Central memory CD4-positive, alpha-beta T cell (primary cell): ENCODE measurements at places on chromosomes 6 and 20.

- no peak for DNase-seq
Measured at GRCh38 chr20:18001131-18001921, 32.5 kb downstream of the MGME1 start.

DNA sequence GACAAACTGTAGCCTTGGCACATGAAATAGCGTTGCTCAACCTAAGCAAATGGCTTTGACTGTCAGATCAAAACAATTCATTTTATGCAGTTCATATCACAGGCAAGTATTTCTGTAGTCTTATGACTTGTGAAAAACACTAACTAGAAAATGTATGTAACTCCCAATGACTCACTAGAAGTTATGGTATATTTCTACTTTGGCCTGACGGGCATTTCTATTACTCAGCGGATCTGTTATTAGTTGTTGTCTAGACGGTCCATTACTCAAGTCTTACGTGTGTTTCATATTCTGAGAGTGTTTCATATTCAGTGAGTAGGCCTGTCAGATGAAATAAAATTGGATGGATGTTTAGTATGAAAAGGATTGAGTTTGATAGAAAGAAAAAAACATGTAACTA, 880.9 kb downstream of the PRIM2 start:
- DNase-seq: no peak

DNA sequence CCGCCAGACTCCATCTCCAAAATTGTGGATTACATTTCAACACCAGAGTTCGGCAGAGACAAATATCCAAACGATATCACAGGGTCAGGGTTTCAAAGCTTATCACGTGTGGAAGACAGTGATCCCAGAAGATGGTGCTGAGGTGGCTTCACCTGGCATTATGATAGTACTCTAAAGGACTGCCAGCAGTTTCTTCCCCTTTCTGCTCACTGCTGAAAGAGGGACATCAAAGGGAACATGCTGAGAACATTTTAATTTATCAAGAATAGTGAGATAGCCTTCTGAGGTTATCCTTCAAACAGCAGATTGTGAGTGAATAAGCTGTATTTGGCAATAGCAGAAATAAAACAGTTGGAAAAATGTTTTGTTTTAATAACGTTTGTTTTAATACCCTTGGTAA, 79.7 kb downstream of the FIG4 start:
- DNase-seq: no peak

DNA sequence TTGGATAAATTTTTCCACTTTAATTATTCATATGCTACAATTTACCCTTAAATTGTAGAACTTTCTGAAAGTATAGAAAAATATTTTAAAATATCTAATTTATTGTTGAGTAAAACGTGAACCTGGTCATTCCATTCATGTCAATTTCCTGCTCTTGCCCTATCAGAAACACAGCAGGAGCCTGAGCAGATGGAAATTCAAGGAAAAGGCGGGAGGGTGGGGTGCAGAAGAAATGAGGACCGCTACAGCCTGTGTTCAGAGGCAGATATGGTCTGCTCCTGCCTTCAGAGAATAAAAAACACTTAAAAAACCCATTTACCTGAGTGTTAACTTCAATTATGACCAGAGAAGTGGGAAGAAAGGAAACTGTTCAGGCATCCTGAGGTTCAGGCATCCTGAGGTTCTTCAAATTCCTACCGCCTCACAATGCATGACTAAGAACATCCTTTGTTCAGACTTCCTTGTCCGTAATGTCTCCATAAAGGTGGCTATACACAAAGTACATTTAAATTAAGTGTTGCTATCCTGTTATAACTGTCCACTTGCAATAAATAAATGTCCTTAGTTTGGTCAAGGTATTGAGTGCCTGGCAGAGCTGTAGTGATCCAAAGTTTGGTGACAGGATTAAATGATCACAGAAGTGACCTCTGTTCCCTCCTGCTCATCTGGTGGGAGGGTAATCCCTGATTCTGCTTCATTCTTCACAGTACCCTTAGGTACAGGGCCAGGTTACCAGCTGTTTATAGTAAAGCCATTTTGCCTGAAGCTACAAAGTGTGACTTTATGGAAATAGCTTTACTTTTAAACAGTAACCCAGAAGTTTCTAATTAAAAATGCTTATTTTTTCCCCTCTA, 109.1 kb downstream of the MAN1A1 start:
- DNase-seq: no peak

GRCh38 chr6:28978959-28979561, 26.1 kb downstream of the ZNF311 start:
- DNase-seq: no peak

DNA sequence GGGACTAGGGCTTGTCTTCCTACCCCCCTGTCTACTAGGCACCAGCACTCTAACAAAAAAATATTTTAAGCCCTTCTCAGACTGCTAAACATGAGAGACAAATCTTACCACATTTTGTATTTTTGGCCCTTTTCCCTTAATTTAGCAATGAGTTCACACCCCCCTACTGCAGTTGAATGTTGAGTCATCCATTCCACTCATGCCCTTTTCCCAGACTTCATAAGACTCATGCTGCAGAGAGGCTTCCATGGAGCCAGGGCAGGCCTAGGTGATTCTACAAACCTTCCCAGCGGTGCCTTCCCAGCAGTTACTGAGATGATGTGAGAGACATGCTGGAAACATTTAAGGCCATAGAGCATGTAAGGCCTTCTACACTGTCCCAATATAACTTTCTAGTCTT, 53.9 kb downstream of the PXDC1 start:
- no peak for DNase-seq

DNA sequence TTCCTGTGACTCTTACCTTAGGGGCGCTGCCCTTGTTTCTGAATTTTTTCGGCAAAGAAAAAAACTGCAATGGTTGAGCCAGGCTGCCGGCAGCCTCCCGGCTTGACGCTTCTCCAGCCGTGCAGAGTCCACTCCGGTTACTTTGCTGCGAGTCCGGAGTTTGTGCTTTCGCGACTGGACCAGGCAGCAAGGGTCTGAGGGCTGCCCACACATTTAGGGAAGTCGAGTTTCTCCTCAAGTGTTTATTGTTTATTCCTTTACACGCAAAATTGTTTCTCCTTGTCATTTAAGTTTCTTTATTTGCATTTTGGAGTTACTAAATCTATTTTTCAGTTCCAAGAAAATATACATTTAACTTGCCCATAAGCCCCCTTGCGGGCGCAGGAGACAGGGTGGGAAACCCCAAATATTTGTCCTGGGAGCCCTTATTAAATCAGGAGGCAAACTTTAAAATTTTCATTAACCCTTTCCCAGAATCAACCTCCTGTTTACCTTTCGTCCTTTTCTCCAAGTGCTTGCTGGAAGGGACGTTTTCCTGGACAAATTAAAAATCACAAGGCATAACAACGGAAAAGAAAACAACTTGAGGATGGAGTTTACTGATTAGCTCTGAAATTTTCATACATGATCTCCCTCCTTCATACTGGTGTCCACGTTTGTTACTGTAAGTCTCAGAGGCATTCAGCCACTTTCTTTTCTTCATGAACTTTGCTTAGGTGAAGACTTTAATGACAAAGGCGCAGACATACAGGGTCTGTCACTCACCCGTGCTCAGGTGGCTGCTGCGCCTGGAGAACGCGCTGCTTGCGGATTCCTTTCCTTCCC, 1.7 kb upstream of the PDE10A start:
- DNase-seq: no peak

- DNase-seq: no peak
Measured at GRCh38 chr20:41798930-41799502, 180.8 kb upstream of the CHD6 start.

GRCh38 chr6:134195164-134195906, 122.6 kb downstream of the SGK1 start:
- no peak for DNase-seq

GRCh38 chr6:73516514-73517489, 4.0 kb downstream of the EEF1A1 start:
- DNase-seq: peak; percentile 11

- DNase-seq: no peak
Measured at GRCh38 chr6:90227213-90227612, 69.4 kb downstream of the BACH2 start.

DNA sequence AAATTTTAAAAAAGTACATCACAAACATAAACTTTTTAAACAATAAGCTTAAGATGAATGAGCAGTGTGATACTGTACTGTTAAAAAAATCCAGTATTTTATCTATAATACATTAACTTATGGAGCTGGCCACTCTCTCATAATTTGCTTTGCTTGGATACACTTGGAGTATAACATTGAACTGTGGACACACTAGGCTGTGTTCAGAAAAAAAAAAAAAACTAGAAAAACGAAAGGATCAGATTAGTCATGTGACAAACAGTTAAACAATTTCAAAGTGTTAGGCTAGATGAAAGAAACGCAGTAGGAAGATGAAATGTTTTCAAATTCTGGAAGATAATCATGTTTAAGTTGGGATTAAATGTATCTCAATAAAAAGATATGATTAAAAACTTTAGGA, 220.0 kb downstream of the GRIK2 start:
- no peak for DNase-seq

DNA sequence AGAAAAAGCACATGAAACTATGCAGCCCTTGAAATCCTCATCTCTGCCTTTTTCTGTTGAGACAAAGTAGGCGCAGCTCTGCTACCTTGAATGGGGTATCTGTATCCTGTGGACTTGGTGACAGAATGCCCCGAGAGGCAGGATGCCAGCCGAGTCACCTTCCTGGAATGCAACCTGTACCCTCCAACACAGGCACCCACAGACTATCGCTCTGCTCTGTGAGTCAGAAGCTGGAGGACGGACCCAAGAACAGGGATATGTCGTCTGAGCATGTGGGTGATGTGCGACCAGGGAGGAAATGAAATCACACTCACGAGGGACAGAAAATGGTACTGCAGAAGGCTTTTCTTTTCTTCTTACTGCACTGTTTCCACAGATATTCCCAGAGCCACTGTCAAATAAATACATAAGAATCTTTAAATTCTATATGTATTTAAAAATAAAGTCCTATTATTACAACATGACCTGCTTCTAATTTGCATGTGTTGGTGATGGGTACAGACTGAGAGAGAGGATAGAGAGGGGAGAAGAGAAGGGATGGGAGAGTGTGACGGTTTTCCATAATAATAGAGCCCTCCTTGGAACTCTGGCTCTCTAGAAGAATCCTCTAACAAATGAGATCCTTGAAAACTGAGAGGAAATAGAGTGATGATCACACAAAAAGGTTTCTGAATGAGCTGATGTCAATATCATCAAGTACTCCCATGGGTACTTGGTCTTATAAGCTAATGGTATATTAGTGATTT, 308.1 kb downstream of the FOXC1 start:
- no peak for DNase-seq
